ENCODE measurements at places on chromosomes 3 and 15. TPM values are rescaled to one million over a fixed set of nuclear protein-coding genes. Genes with fewer than 3 reads are reported as not detected.

Gene SLC12A1
- not detected for polyA plus RNA-seq

Gene OCA2
- 0.08 TPM for polyA plus RNA-seq

Gene EFHB
- 0.58 TPM for polyA plus RNA-seq

Gene SLC22A14
- polyA plus RNA-seq: 0.08 TPM

Gene DUOXA2
- polyA plus RNA-seq: not detected

Measured in keratinocyte (primary cell).